ENCODE measurements at places on chromosomes 7 and 10. TPM values are rescaled to one million over a fixed set of nuclear protein-coding genes. Genes with fewer than 3 reads are reported as not detected.

DNA sequence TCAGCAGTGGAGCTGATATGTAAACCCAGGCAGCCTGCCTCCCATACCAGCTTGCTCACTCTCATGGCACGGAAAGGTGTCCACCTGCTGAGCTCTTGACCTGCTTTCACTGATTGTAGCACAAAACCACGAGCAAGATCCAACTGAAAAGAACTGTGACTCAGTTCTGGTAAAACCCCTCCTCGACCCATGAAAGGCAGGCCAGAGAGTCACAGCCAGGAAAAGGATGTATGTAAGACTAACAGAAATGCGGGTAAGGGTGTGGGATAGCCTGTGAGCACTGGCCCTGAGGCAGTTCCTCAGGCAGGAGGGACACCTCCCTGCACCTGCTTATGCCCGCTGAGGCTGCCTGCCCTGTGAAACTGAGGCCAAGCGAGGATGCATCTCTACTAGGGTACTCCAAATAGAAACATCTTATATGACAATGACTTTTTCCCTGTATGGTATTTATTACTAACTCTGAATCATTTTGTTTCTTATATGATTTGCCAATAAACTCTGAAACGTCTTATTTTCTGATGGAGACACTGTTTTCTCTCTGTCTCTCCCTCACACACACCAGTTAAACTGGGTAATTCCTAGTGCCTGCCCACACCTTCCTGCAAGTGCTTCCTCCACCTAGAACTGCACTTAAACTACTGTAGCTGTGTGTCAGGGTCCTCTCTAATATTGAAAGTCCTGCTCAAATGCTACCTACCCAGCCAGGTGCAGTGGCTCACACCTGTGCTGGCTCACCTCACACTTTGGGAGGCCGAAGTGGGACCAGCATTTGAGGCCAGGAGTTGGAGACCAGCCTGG, 73.3 kb upstream of the GHITM start:
- DNase-seq = no peak

DNA sequence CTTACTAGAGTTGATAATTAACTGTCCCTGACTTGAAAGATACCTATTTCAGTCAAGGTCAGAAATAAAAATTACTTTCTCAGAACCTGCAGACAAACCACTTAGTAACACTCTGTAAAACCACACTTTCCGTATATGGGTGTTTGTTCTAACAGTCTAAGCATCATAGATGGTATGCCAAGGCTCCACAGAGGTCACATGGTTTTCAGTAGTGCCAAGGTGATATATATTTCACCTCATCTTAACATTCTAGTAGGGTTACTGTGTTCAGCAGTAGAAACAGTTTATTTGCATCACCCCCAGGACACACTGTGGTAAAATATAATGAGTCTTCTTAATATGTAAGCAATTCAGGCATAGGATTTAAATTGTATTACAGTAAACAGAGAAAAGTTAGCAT, 61.5 kb downstream of the KCND2 start:
- DNase-seq = no peak

GRCh38 chr10:95660283-95660682, 3.8 kb upstream of the ALDH18A1 start:
- no peak for DNase-seq

DNA sequence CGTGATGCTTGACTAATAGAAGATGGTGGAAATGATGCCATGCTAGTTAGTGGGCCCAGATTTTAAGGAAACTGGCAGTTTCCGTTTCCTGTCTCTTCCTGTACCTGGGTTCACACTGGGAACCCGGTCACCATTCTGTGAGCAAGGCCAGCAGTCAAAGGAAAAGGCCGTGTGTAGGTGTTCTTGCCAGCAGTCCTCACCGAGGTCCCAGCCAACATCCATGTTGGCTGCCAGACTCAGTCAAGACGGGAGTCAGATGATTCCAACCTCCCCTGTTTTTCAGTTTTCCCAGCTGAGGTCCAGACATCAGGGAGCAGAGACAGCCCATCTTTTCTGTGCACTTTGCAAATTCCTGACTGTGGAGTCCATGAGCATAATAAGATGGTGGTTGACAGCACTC, 15.2 kb upstream of the PILRB start:
- DNase-seq = no peak

DNA sequence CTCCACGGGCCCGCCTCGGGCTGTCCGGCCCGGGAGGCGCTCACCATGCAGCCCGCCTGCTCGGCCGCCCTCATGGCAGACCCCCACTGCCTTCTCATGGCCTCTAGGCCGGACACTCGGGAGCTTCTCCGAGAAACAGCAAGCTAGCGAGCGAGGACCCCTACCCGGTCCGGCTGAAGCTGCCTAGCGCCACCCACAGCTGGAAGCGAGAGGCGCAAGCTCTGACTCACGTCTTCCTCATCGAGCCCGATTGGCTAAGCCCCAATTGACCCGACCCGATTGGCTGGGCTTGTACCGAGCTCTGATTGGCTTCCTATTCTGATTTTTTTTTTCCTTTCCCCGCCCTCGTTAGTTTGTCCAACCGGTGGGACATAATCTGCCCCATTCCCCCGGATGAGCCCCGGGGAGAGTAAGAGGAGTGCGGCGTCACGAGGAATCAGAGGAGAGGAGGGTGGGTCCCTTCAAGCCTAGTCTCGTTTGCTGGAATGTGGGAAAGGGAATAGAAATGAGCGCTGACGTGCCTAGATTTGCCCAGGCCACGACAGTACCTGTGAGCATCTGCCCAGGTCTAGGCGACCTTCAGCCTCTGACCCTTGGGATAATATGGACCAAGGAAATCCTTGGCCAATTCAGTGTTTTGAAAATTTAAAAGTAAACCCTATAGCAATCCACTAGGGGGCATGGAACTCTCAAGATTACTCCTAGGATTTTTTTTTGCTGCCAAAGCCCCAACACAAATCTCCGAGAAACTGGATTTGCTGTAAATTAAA, at the start of gene TYSND1:
Gene TYSND1 (minus strand): TSS at position 212 of the 770 bp plus-strand sequence. CDS start 114 bp downstream, at position 98.
- peak; percentile 99 for DNase-seq

Gene CYP3A4
- not detected for total RNA-seq
